ENCODE measurements at places on chromosomes 6 and 20.

DNA sequence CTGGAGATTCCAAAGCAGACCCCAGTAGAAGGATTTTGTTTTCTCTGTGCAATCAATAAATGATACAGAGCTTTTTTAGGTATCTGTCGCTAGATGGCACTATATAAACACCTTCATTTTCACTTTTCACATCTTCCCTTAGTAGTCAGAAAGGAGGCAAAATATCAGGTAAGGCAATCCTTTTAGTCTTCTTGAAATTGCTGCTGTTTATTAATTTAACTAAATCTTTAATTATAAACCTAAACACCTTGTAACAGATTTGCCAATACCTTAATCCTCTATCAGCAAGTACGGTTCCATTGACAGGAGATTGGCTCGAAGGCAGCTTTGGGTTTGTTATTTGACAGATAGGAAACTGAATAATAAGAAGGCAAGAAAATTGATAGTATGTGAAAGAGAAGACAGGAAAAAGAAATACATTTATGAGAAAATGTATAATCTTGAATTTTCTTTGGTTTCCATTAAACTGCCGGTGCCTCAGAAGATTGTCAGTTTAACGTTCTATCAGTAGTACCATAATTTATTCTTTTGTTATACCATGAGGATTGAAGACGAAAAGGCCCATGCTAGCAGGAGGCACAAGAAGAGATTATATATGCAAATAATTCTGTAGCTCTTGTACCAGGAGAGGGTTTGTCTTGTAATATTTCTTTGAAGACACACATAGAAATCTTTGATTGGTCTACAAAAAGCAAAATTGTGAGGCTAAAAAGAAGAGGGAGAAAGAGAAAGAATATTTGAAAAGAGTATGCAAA is 23.5 kb upstream of the IBTK start:
- no peak for DNase-seq
- no peaks in the 10 kb centered on the region for H3K36me3 ChIP-seq
- no peak overlapping the region for H3K27ac ChIP-seq
- H3K4me3 ChIP-seq = no peak overlapping the region

DNA sequence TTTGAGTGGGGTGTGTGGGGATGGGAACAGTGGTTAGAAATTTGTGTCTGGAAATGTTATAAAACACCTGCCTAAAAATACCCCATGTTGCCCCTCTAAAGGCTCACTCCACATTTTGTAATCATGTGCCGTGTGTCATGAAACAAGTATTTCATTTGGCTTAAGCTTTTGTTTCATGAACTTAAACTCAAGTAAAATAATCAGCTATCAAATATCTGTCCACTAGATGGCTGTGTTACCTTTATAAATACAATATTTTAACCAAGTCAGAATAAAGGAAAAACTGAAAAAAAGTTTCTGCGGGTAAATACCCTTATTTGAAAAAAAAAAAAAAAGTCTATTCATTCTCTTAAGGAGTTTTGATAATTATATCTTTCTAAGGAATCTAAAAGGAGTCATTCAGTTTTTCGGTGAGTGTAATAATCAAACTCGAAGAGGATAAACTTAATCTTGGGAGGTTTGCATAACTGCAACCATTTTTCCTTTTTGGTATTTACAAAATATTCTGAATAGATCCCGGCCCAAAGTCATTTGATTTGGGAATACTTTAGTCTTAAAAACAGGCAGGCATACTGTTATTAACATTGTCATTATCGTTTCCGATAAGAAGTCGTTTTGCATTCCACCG is 29.9 kb upstream of the MTRF1L start:
- H3K36me3 ChIP-seq = no peaks in the 10 kb centered on the region
- no peak for DNase-seq
- H3K4me3 ChIP-seq = no peak overlapping the region
- H3K4me1 ChIP-seq = no peaks in the 10 kb centered on the region

DNA sequence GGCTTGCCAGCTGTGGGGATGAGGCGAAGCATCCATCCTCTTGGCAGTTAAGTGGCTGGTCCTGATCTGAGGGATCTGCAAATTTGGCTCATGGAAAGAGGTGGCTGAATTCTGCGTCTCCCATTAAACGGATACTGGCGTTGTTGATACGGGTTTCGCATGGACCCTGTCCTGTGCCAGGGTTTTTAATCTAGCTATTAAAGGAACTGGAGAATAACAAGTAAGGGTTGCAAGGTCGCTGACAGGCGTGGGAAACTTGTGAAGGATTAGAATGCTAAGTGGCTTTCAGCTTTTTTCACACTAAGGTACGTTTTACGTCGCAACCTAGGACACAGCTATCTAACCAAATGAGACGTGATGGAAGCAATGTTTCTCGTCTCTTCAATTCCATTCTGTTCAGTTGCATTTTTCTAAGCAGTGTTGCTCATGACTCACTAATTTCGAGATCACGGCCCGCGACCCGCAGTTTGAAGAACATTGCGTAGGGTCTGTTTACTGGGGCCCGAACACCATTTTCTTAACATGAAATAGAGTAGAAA is 852 bp downstream of the GMNN start:
- peak overlapping the region; percentile 99 for H3K4me3 ChIP-seq
- peaks cover 35% of the 10 kb centered on the region for H3K36me3 ChIP-seq
- peak; percentile 22 for DNase-seq
- no peaks in the 10 kb centered on the region for H3K27me3 ChIP-seq

- peaks cover 2% of the 10 kb centered on the region for H3K4me1 ChIP-seq
- no peaks in the 10 kb centered on the region for H3K36me3 ChIP-seq
- no peak for DNase-seq
- no peak overlapping the region for H3K27ac ChIP-seq
- H3K4me3 ChIP-seq = no peak overlapping the region
- H3K27me3 ChIP-seq = peaks cover 15% of the 10 kb centered on the region
Observed at GRCh38 chr6:163764565-163764964, 350.0 kb downstream of the QKI start.

GRCh38 chr6:16496991-16497801 is 258.8 kb downstream of the GMPR start:
- peaks cover 28% of the 10 kb centered on the region for H3K4me1 ChIP-seq
- no peak overlapping the region for H3K4me3 ChIP-seq
- H3K27ac ChIP-seq = no peak overlapping the region
- H3K27me3 ChIP-seq = no peaks in the 10 kb centered on the region

DNA sequence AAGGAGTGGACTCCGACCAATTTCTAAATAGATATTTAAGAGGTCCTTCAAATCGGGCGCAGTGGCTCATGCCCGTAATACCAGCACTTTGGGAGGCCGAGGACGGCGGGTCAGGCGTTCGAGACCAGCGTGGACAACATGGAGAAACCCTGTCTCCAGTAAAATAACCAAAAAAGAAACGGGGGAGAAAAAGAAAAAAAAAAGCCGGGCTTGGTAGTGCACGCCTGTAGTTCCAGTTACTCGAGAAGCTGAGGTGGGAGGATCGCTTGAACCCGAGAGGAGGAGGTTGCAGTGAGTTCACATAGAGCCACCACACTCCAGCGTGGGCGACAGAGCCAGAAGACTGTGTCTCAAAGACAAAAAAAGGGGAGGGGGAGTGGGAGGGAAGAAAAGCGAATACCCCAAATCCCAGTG is 53.3 kb upstream of the HFE start:
- peak overlapping the region; percentile 96 for H3K4me3 ChIP-seq
- no peaks in the 10 kb centered on the region for H3K27me3 ChIP-seq
- H3K36me3 ChIP-seq = no peaks in the 10 kb centered on the region

DNA sequence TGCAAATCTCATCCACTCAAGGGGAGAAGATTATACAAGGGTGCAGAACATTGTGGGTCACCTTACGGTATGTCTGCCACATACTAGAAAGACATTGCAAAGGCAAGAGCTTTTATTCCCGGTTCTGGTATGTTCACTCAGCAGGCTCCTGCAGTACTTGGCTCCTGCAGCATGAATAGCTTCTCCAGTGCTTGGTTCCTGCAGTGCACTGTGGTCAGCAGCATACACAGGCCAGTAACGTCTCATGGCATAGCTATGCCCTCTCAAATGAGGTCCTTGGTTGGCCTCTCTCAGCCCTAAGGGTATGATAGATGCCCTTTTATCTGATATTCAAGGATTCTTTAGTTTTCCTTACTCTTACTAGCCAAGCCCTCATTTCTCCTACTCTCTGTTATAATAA is 12.6 kb downstream of the TCP11 start:
- H3K27me3 ChIP-seq = peaks cover 37% of the 10 kb centered on the region
- H3K4me3 ChIP-seq = no peak overlapping the region
- no peaks in the 10 kb centered on the region for H3K36me3 ChIP-seq
- H3K4me1 ChIP-seq = no peaks in the 10 kb centered on the region
- H3K27ac ChIP-seq = no peak overlapping the region

Data from activated CD4-positive, alpha-beta T cell treated with anti-CD3 and anti-CD28 coated beads, Interleukin-2, amount 10 ng/mL, durations not matched to agents 7 days and 5 days (primary cell).